ENCODE measurements at places on chromosomes 7 and 10. TPM values are rescaled to one million over a fixed set of nuclear protein-coding genes. Genes with fewer than 3 reads are reported as not detected.

- no peak for DNase-seq
Observed at GRCh38 chr7:18401757-18402156, 93.8 kb upstream of the HDAC9 start.

Gene NME8
- not detected for total RNA-seq

- no peak for DNase-seq
Observed at GRCh38 chr10:7026818-7027217, 384.0 kb downstream of the SFMBT2 start.

Gene ENTPD1
- not detected for total RNA-seq

Gene HABP2
- not detected for total RNA-seq

Gene PNLIPRP2
- total RNA-seq = not detected

- DNase-seq = no peak
Observed at GRCh38 chr10:22598478-22598877, 115.9 kb downstream of the PIP4K2A start.

- DNase-seq = no peak
Observed at GRCh38 chr7:77543910-77544309, 6.8 kb downstream of the PTPN12 start.

DNA sequence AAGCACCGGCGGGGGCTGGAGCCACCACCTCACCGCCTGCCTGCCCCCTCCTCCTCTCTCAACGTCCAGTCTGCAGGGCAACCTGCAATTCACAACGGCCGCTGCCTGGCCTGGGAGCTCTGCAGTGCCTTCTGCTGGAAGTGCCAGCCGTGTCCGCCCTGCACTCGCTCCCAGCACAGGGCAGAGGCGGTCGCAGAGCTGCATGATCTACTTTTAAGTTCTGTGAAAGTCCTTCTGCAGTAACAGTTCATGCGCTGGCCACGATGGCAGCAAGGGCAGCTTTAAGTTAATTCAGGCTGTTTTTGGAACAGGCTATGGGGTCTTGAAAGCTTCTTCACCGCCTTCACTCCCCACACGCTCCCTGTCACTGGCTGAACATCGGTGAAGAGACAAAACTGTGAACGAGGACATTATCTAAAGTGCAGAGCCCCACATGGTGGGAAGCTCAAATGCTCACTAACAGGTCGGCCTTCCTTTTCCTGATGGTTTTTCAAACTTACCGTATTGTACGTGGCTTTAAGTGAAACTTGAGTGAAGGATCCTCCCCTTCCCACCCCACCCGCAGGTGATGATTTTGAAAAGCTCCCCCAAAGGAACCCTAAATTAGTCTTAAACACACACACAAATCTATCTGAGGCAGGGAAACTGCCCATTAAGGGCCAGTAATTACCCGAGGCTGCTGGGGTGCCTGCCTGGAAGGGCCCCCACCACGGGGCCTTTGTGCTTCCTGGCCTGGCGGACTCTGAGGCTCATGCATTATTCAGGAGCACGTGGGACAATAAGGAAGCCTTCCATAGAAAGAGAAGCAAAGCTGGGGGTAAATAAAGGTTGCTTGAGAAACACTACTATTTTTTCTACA lies 504.3 kb downstream of the DNAJB6 start:
- no peak for DNase-seq

DNA sequence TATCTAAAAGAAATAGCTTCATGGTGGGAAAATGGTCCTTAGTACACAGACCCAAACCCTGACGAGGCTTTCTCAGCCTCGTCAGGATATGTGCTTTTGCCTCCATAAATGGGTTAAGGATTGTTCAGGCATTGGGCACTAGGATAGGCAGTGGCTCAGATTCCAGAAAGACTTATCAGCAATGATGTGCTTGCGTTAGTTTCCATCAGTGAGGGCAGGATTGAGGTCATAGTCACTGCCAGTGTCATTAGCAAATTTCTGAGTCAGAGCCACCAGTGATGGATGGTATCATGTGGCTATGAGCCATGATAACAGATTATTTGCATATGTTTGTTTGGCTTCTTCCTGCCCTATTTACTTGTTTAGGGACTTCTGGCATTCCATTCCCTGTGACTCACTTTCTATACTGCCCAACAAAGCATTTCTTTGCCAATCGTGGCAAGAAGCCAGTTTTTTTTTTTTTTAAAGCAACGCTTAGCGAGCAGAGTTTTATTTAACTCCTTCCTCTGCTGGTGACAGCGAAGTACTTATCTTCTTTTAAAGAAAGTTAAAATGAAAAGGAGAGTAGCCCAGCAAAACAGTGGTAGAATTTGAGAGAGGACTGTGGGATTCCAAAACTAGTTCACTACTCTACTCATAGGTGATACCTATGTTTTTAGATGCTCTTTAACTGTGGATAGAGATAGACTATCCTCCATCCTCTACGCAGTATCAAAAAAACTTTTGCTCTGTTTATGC lies 44.4 kb downstream of the MYPN start:
- no peak for DNase-seq

DNA sequence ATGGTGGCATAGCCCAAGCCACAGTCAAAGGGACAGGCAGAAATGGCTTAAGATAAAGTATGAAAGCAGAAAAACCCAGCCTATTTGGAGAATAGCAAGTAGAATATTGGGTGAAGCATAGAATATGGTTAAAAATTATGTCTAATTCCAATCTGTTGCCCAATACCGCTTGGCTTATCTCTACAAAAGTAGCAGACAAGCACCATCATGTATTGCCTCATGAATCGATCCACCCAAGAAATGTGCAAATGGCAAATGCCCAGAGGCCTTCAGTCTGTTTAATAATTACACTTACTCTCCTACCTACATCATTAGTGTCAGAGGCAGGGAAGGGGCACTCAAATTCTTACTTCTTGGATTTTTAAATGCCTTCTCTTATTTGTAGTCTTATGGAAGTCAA lies 130.9 kb upstream of the ADAM12 start:
- DNase-seq = no peak

- DNase-seq = no peak
Observed at GRCh38 chr7:127582361-127582760, 3.0 kb downstream of the GCC1 start.

Gene ADAM12
- 0.45 TPM for total RNA-seq

DNA sequence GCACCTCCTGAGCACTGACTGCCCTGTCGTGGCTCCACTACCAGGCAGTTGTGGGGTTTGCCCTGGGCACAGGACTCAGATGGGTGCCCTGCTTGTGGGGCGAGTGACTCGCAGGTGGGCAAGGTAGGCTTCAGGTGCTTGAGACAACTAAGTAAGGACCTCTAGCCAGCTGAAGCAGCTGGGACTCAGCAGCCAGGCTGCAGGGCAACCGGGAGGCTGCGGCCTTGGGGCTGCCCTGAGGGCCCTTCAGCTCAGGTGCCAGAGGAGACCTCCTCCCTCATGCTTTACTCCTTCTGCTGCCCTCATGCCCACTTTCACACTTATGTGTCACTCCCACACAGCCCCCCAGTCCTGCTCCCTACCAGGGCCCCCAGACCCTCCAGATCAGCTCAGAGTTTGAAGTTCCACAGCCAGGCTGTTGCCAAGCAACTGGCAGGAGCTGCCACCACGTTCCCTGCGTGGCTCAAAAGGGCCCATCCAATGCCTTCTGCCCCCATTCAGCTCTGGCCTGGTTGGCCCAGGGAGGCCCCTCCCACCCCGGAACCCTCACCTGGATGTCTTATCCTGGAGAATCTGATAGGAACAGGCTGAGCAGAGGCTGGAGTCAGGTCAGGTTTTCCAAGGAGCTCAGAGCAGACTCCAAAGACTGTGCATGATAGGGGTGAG lies 10.0 kb downstream of the TLX1 start:
- DNase-seq = no peak

Gene MYPN
- total RNA-seq = not detected

Gene PPP1R3C
- total RNA-seq = not detected

DNA sequence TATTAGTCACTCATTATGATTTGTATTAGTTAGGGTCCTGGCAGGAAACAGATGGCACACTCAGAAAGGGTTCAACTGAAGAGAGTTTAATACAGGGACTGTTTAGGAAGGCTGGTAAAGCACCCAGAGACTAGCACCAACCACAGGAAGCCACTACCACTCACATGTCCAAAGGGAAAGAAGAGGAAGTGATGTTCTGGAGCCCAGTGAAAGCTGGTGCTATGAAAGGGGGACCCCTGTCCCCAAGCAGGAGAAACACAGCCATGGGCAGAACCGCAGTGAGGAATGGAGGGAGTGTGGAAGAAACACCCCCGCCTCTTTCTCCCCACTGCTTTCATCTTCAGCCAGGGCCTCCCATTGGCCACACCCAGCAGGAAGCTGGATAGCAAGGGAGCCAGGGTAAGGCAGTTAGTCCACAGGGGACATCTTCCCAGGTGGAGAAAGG lies 3.2 kb upstream of the VSIR start:
- DNase-seq = no peak

DNA sequence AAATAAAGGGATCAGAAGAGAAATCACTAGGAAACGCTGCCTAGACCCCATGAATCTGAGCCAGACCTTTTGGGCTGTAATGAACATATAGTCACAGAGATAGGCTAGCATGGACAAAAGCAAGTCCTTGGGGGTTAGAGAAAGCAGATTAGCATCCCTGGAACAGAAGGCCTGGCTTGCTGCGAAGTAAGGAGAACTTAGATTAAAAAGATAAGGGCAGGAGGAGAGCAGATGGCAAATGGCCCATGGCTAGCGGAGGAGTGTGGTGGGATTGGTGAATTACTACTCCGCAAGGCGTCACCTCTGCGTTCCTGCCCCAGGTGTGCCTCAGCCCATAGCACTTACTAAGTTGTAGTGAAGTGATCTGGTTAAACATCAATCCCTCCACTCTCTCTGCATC lies 92.3 kb upstream of the ZNF438 start:
- DNase-seq = no peak

GRCh38 chr7:284762-285722 lies 4.9 kb upstream of the FOXL3 start:
- no peak for DNase-seq

DNA sequence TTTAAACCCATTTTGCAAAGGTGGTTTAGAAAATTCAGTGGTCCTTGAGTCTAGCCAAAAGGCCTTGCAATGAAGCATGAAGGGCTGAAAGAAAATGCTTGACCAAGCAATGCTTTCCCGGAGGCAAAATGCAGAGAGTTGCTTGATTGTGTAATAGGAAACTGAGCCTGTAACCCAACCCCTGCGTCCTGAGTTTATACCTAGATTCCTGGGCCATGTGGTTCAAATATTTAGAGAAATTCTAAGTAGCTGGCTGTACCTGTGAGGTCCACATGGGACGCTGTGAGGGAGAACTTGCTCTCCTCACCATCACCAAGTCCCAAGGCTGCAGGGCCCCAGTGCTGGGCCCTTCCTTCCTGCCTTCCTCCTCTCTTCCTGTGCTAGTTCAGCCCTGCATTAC lies 45.7 kb downstream of the CXCL12 start:
- no peak for DNase-seq

GRCh38 chr7:12609561-12609960 lies 39.0 kb downstream of the SCIN start:
- DNase-seq = no peak

Gene ABCB4
- not detected for total RNA-seq

Gene CALML3
- total RNA-seq = not detected
